ENCODE measurements at places on chromosomes 13 and 19. TPM values are rescaled to one million over a fixed set of nuclear protein-coding genes. Genes with fewer than 3 reads are reported as not detected.

AMER2 gene
- total RNA-seq = not detected

LILRB2 gene
- not detected for total RNA-seq

DKKL1 gene
- total RNA-seq = not detected

FGF22 gene
- not detected for total RNA-seq

OR7A10 gene
- not detected for total RNA-seq

HOOK2 gene
- total RNA-seq = 20.2 TPM

NKG7 gene
- 140 TPM for total RNA-seq

KCNC3 gene
- 5.4 TPM for total RNA-seq

SIGLEC5 gene
- total RNA-seq = not detected

KLF2 gene
- 1.7 TPM for total RNA-seq

FCAR gene
- not detected for total RNA-seq

GRCh38 chr19:2703691-2704216, 1.3 kb upstream of the GNG7 start:
- no peak for DNase-seq

GRCh38 chr19:39142630-39143029, 17.0 kb downstream of the PAK4 start:
- no peak for DNase-seq

GRCh38 chr19:41156207-41156606, 36.8 kb upstream of the CYP2S1 start:
- no peak for DNase-seq

DNA sequence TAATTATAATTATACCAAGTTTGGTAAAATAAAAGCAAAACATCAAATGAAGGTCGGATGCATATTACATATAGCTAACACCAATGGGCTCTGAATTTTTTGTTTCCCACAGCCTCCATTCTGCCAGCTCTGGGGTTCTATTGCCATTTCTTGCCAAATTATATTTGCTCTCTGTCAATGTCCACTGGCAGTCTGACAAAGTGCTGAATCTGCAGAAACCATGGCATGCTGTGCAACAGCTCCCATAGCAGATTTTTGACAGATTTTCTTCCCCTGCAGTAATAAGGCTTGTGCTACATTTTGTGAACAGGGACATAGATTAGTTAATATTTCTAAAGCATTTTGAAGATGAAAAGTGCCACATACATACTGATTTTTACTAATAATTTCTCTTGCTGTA, 1102.1 kb downstream of the DIAPH3 start:
- DNase-seq = no peak

GRCh38 chr19:413756-414420, 4.9 kb upstream of the C2CD4C start:
- DNase-seq = no peak

- no peak for DNase-seq
These were observed 59.2 kb downstream of the GJA3 start for GRCh38 chr13:20101467-20102316.

- no peak for DNase-seq
These were observed 5.6 kb upstream of the KATNAL1 start for GRCh38 chr13:30312904-30313303.

GRCh38 chr13:40031031-40031430, 375.6 kb downstream of the COG6 start:
- DNase-seq = no peak

DNA sequence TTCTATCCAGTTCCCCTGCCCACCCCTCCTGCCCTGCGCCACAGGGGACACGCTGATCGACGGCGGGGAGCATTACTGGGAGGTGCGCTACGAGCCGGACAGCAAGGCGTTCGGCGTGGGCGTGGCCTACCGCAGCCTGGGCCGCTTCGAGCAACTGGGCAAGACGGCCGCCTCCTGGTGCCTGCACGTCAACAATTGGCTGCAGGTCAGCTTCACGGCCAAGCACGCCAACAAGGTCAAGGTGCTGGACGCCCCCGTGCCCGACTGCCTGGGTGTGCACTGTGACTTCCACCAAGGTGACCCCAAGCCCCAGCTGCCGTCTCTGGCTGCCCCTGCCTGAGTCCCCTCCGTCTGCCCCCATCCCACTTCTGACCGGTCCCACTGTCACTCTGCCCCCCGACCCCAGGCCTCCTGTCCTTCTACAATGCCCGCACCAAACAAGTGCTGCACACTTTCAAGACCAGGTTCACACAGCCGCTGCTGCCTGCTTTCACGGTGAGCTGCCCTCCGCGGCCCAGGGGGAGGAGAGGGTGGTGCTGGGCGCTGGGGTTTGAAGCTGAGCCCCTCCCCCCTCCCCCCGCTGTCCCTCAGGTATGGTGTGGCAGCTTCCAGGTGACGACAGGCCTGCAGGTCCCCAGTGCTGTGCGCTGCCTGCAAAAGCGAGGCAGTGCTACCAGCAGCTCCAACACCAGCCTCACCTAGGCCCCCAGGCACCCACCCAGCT, 15.5 kb downstream of the STAP2 start:
- DNase-seq = no peak

DNA sequence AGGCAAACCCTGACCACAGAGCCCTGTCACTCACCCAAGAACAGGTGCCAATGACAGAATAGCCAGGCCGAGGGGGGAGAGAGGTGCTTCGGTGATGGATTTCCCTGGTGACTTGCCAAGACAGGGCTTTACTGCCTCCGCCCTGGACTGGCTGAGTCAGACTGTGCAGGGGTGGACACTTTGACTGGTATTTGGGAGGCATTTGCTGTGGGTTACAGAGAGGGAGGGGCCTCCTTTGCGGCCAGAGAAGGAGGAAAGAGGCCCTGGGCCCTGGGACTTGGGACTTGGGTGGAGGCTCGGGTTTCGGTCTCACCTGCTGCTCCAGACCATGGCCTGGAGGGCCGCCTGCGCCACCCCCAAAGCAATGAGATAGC, 4.6 kb upstream of the EPS8L1 start:
- no peak for DNase-seq

DNA sequence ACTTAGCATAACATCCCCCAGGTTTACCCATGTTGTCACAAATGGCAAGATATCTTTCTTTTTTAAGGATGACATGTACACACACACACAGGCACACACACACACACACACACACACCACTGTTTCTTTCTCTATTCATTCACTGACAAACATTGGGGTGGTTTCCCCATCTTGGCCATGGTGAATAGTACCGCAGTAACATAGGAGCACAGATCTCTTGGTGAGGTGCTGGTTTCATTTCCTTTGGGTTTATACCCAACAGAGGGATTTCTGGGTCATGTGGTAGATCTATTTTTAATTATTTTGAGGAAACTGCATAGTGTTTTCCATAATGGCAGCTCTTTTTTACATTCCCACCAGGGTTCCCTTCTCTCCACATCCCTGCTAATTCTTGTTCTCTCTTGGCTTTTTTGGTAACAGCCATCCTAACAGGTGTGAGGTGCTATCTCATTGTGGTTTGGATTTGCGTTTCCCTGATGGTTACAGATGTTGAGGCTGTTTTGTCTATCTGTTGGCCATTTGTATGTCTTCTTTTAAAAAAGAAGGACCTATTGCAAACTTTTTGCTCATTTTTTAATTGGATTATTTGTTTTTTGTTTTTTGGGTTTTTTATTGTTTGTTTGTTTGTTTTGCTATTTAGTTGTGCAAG, 251.7 kb upstream of the IRS2 start:
- no peak for DNase-seq

- DNase-seq = no peak
These were observed 429.6 kb downstream of the RFC3 start for GRCh38 chr13:34247596-34247995.

- DNase-seq = no peak
These were observed 9.5 kb upstream of the LILRB4 start for GRCh38 chr19:54653181-54653809.

GRCh38 chr19:55528030-55528803, 8.7 kb downstream of the SBK2 start:
- DNase-seq = no peak

GRCh38 chr19:42250183-42250665, 4.7 kb downstream of the ERF start:
- DNase-seq = no peak

- no peak for DNase-seq
These were observed 649.3 kb upstream of the ARGLU1 start for GRCh38 chr13:107217251-107217650.

All from activated CD4-positive, alpha-beta memory T cell treated with anti-CD3 and anti-CD28 coated beads for 36 hours (primary cell).